ENCODE measurements at places on chromosomes 7 and 10.

GRCh38 chr10:102163342-102163989 lies 11.3 kb downstream of the NOLC1 start:
- DNase-seq: no peak

DNA sequence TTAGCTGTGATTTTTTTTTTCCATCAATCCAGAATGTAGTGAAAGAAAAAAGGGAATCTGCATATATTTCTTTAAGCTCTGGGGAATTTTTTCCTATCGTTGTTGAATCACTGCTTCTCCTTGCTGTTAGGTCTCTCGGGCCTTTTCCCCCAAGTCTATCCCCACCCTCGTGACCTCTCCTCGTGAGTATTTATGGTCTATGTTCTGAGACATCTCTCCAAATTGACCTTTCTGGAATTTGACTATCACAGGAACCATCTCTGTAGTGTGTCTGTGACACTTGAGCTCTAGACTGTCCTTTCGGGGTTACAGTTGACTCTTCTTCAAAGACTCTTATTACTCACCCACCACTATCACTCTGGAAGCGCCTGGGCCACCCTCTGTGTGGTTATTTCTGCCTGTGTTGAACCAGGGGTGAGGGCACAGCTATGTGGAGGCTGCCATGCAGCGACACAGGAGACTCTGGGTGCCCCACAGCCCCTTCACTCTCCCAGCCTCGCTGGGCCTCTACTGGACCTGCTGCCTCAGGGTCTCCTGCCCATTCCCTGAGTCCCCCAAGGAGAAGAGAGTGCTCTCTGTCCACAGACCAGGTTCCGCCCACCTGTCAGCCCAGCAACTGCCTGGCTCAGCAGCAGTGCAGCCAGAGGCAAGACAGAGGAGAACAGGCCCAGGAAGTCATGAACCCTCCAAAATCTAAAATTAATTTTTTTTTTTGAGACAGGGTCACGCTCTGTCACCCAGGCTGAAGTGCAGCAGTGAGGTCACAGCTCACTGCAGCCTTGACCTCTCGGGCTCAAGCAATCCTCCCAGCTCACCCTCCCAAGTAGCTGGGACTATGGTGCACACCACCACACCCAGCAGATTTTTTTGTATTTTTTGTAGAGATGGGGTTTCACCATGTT lies 45.7 kb upstream of the PTPRN2 start:
- no peak for DNase-seq

- DNase-seq: no peak
These were observed 1548.1 kb upstream of the LRRTM3 start for GRCh38 chr10:65377687-65378086.

DNA sequence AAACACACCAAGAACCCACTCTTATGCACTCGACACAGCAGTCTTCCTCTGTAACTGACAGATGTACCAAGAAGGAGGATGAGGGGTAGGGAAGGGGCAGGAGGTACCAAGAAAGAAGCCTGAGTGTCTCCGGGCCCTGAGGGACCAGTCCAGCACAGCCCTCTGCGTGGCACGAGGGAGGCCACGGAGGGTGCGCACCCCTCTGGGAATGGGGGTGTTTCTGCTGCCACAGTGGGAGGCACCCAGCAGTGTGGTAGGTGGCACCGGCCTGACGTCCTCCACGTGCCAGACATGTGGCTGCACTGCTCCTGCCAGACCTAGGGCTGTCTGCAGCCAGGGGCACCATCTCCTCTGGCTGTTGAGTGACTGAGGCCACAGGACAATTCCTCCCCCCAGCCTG lies 154.3 kb downstream of the ZMYND11 start:
- DNase-seq: no peak

DNA sequence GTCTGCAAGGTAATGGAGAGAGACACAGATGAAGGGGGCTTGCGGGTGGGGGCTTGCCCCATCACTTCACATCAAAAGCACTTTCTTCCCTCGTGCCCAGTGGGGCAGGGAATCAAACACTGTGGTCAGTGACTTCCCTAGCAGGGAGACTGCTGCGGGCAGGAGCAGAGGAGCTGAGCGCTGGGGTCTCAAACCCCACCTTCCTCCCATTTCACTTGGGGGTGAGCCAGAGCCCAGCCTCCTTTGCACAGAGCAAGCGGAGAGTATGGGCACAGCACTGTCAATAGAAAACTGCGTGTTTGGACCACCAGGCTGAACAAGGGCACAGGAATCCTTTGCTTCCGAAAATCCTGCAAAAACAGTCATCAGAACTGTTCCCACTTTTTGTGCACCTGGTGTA lies 355.8 kb upstream of the MKI67 start:
- DNase-seq: no peak

GRCh38 chr10:88458209-88458608 lies 124.9 kb downstream of the RNLS start:
- no peak for DNase-seq

DNA sequence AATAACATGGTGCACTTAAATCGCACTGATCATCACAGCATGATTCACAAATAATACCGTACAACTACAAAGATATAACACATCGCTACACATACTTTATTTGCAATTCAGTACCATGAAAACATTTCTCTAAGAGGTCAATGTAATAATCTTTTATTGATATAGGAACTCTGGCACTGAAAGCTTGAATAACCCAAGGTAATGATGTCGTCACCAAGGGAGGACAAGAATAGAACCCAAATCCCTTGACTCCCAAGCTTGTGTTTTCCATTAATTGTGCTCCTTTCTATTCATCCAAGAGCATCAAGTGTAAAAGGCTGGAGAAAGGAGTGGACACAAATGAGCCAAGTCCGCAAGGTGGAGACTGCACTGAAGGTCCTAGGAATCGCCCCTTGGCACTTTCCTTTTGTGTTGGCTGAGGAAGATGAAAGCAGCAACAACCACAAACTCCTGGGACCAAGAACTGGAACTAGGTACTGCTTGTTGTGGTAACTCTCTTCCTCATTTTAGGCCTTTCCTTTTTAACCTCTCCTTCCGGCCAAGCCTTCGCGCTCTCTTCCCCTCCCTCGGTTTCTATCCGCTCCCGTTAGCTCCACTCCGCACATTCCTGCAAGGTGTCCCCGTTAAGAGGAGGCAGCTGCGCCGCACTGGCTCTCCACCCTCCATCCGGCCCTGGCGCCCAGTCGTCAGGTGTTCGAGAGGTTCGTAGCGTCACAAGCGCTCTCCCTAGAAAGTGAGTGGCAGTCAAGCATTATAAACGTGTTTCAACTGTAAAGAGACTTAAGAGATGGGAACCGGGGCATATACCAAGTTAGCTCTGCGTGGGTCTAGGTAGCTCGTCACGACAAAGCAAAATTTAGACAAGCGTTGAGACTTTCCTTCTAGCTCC lies 1.0 kb upstream of the CBLL1 start:
- no peak for DNase-seq

GRCh38 chr10:89615112-89615511 lies 29.9 kb downstream of the PANK1 start:
- no peak for DNase-seq

DNA sequence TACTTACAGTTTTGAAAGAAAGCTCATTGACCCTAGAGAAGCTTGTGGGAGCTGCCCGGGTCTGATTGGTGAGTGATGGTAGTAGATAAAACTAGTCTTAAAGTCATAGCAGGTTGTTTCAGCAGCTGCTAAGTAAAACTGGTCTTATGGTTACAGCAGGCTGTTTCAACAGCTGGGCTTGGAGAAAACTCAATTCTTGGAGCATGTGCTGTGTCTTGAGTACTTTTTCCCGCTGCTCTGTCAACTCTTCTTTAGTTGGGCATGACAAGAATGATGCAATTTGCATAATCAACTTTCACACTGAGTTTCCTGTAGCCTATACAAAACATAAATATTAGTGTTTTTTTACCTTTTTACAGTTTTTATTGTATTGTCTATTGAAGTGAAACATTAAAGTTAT lies 707.9 kb downstream of the AUTS2 start:
- no peak for DNase-seq

DNA sequence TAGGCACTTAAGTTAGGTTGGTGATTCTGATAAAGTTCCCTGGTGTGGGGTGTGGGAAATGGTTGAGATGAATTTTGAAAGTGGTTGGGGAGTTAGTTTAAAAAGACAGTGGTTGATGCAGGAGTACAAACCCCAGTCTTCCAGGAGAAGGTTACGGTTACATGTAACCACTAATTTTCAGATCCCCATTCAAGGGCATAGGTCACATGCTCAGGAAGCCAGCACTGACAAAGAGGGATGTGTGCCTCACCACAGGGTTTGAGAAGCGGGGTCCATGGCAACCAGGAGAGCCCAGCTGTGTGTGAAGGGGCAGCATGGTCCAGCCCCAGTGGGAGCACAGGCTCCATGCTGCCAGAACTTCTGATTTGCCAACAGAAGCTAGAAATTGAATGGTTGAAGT lies 144.2 kb downstream of the MDFIC start:
- DNase-seq: no peak

DNA sequence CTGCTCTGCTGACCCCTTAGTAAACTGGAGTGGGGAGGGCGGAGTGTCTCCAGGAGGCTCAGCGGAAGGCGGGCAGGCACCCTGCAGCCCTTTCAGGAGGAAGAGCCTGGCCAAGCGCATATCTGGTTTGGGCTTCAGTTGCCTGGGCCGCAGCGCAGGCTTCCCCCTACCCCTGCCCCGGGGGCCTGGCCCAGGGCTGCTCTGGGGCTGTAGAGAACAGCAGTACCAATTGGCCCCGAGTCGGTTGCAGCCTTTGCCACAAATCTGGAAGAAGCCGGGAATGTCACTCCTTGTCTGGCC lies 28.1 kb upstream of the JAKMIP3 start:
- DNase-seq: no peak

GRCh38 chr10:125928928-125929585 lies 32.7 kb downstream of the FANK1 start:
- no peak for DNase-seq

DNA sequence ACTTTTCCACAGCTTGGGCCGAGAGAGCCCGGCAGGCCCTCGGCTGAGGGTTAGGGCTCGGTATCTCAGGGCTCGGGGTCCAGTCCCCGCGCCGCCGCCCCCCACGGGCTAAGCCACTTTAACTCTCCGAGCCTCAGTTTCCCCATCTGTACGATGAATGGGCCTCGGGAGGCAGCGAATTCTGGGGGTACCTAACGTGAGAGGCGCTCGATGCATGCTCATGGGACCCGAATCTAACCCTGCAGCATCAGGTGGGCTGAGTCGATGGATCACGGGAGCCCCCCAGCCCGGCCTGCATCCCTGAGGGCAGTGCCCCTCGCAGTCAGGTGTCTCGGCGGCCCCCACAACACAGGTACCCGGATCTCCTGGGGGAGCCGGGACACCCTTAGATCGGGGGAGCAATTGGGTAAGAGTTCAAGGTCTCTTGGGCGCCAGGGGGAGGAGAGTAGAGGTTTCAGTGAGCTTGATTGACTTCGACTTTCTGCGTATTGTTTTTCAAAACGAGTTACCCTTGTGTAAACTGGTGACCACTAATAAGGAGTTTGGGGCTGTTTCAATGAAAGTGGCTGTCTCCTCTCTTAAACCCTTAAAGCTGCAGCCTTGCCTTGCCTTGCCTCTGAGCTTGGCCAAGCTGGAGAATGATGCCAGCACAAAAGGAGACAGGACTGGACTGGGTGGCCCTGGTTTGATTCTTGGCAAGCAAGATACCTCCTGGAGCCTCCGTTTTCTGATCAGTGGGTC lies 631 bp downstream of the POR start:
- no peak for DNase-seq

DNA sequence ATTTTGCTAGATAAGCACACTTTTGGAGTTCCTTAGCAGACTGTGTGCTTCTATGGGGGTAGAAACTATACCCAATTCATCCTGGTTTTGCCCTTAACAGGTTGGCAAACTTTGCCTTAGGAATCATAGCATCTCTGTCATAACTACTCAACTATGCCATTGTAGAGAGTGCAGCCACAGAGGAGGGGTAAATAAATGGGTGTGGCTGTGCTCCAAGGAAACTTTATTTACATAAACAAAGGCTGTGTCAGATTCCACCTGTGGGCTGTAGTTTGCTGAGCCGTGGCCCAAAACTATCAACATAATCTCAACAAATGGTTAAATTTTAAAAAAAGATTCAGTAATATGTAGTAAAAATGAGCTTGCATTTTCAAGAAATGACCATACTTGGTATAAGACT lies 51.6 kb upstream of the LAMB1 start:
- no peak for DNase-seq
